ENCODE measurements at places on chromosomes 3 and 15.

GRCh38 chr3:3119393-3119851, 7.3 kb upstream of the TRNT1 start:
- DNase-seq, result peak; percentile 24

- DNase-seq, result no peak
These were observed 792.3 kb downstream of the DIPK2A start for GRCh38 chr3:144763878-144764454.

- DNase-seq, result no peak
These were observed 12.4 kb upstream of the ABHD2 start for GRCh38 chr15:89075846-89076245.

GRCh38 chr3:141529717-141530414, 43.0 kb downstream of the RASA2 start:
- no peak for DNase-seq

- DNase-seq, result no peak
These were observed 267.3 kb downstream of the LPP start for GRCh38 chr3:188421151-188421821.

- DNase-seq, result peak; percentile 41
These were observed 697 bp downstream of the CHSY1 start for GRCh38 chr15:101250873-101251829.

DNA sequence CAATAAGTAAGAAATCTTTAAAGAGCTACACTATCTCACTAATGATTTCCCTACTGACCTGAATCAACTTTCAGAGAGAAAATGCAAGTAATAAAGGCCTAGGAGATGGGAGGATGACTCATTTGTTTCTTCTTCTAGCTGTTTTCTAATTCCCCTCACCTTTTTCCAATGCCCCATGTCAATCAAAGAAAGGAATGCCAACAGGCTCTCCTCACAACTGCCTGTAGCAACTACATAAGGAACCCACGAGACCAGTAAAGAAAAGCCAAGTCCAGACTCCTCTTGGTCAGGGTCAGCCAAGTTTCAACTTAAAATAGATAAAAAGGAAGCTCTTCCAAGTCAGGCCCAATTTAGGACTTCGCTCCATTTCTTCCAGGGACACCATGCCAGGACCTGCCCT, 201.9 kb downstream of the TNIK start:
- DNase-seq, result no peak

DNA sequence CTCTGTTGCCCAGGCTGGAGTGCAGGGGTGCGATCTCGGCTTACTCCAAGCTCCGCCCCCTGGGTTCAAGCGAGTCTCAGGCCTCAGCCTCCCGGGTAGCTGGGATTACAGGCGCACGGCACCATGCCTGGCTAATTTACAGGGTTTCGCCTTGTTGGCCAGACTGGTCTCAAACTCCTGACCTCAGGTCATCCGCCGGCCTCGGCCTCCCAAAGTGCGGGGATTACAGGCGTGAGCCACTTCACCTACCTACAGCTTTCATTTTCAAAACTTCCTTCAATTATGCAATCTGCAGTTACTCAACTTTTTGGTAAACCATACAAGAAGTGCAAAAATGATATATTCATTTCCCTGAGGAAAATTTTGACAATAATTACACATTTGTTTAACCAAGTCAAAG, 14.0 kb downstream of the NANOGP8 start:
- no peak for DNase-seq

GRCh38 chr15:59335207-59335786, 37.4 kb downstream of the MYO1E start:
- no peak for DNase-seq

GRCh38 chr15:77342807-77343206, 77.1 kb downstream of the PEAK1 start:
- no peak for DNase-seq

DNA sequence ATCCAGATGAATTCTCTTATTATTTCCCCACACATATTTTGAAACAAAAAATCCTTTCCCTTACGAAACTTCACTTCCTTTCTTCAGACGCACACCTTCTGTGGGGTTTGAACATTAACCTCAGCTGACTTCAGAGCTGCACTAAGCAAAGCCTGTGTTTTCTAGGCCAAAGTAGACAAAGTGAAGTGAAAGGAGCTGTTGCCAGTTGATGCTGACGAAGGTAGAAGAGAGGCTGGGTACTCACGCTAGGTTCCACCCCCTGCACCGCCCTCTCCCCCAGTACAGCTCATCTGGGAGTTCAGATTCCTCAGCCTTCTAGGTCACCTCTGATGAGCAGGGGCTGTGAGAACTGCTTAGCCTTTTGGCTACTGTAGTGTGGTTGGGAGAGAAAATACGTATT, 24.1 kb downstream of the DUT start:
- no peak for DNase-seq

Measured in activated T-cell treated with anti-CD3 and anti-CD28 coated beads for 48 hours (primary cell).